ENCODE measurements at places on chromosomes 2 and 18.

GRCh38 chr2:7816944-7817343 lies 864.9 kb upstream of the ID2 start:
- DNase-seq = no peak

- DNase-seq = no peak
Measured at GRCh38 chr2:109381327-109381820, 232.4 kb downstream of the SEPTIN10 start.

DNA sequence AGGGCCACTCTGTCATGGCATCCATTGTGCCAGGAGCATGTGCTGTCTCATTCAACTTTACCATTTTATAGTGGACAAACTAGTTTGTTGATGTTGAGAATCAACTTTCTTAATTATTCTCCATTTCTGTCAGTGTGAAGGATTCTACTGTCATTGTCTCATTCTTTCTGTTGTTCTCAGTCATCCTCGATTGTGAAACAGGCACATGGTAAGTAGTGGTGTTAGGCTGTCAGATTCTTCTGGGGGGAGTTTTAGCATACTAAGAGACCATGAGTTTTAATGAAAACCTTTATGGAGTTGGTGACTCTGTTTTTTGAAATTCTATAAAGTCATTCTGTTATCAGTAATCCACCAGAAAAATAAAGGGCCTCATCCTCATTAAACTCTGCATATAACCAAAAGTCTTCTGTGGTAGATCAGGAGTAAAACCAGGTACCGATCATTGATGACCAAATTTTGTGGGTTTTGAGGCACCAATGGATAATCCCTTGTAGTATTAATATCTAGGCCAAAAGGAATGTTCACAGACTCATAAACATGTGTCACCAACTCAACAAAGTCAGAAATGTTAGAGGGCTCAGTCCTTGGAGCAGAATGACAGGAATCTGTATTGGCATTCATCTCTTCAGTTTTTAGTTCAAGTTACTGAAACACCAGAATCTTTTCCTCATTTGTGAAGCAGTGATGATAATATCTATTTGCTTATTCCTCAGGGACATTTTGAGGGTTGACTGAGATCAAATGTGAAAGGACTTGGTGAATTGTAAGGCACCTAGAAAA lies 73.2 kb downstream of the CERS6 start:
- no peak for DNase-seq

GRCh38 chr2:127783101-127783500 lies 27.9 kb downstream of the WDR33 start:
- DNase-seq = no peak

- DNase-seq = no peak
Measured at GRCh38 chr2:10771786-10772185, 40.8 kb downstream of the PDIA6 start.

DNA sequence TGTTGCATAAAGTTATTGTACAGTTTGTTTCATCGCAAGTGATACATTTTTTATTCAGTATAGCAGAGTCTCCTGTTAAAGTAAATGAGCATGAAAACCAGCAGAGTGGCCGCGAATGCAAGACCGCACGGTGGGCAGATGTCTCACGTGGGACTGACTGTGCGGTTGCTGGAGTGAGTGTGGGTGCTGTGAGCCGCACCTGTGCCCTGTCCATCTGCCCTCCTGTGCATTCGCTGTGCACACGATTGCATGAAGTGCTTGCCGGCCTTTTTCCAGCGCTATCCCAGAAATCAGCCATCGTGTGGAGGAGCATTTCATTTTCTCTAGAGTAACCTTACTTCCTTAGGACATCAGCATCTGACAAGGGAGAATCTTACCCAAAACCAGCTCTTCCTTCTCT lies 118.7 kb downstream of the RNF144A start:
- DNase-seq = no peak

DNA sequence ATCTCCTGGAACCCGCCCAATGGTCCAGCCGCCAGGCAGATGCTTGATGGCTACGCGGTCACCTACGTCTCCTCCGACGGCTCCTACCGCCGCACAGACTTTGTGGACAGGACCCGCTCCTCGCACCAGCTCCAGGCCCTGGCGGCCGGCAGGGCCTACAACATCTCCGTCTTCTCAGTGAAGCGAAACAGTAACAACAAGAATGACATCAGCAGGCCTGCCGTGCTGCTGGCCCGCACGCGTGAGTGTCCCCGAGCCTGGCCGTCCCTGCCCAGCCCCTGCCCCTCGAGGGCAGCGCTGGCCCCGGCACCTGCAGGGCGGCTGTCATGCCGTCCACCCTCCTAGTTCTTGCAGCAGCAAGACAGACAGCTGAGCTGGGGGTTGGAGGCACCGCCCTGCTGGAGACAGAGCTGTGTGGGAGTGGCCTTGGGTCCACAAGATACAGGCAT lies 36.7 kb downstream of the MTERF4 start:
- DNase-seq = no peak

DNA sequence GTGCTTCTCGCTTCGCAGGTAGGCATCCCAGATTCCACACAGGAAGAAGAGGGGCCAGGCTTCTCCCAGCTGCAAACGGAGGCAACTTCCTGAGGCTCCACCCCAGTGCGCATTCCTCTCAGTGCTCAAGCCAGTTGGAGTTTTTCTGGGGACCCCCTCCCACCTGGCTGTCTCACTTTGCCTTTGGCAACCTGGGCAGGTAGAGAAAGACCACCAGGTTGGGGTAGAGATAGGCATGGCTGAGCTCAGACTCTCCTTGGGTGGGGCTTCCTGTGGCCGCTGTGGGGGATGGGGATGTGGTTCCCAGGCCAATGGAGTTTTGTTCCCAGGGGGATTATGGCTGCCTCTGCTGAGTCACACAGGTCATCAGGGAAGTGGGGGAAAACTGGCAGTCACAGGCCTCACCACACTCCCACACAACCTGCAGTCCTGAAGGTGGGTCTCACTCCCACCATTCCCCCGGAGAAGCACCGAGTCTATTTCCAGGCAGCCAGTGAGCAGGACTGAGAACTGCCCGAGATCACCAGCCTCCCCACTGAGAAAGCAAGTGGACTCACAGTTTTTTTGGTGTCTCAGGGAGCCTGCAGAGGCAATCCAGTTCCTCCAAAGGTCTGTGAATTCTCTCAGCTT lies 38.1 kb downstream of the SLC39A10 start:
- no peak for DNase-seq

DNA sequence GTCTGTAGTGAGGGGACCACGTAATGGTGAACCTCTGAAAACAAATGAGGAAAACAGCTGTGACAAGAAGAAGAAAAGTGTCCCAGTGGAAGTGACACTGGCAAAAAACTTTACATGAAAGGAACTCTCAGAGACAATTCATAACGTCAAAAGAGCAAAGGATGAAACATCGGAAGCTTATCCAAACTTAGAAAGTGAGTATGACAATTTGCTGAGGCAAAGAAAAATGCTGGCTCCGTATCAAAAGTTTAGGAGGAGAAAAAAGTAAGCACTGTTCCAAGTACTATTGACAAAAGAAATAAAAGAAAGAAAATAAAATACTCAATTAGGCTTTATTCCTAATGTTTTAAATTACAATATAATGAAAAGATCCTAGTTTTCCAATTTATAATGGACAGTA lies 91.3 kb downstream of the NOL10 start:
- DNase-seq = no peak

- DNase-seq = no peak
Measured at GRCh38 chr2:220747736-220748135, 824.4 kb downstream of the EPHA4 start.

DNA sequence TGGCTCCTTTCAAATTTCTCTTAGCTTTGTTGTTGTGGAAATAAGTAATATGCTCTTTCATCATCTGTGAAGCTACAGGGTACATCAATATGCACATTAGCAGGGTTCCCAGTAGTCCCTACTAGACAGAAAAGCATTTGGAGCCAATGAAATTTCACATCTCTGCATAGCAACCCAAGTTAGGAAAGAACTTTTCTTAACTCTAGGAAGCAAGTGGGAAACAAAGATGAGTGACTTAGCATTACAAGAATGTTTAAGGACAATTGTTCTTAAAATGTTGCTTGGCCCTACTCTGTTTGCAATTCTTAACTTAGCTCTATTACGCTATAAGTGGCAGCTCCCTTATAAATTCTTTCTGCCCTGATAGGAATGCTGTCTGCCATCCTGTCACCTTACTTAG lies 39.6 kb downstream of the ZEB2 start:
- no peak for DNase-seq

- DNase-seq = no peak
Measured at GRCh38 chr2:72947952-72948830, 30.9 kb downstream of the EMX1 start.

GRCh38 chr2:131015764-131016163 lies 77.5 kb downstream of the FAM168B start:
- no peak for DNase-seq

DNA sequence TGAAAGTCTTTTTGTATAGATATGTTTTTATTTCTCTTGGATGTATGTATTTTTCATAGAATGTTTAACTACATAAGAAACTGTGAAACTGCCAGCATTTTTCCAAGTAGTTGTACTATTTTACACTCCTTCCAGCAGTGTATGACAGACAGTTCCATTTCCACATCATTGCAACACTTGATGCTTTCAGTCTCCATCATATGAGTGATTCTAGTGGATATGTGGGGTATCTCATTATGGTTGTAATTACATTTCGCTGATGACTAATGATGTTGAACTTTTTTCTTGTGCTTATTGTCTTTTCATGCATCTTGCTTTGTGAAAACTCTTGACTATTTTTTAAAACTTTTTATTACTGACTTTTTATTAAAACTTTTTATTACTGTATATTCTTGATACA lies 101.4 kb downstream of the ARHGAP28 start:
- no peak for DNase-seq

DNA sequence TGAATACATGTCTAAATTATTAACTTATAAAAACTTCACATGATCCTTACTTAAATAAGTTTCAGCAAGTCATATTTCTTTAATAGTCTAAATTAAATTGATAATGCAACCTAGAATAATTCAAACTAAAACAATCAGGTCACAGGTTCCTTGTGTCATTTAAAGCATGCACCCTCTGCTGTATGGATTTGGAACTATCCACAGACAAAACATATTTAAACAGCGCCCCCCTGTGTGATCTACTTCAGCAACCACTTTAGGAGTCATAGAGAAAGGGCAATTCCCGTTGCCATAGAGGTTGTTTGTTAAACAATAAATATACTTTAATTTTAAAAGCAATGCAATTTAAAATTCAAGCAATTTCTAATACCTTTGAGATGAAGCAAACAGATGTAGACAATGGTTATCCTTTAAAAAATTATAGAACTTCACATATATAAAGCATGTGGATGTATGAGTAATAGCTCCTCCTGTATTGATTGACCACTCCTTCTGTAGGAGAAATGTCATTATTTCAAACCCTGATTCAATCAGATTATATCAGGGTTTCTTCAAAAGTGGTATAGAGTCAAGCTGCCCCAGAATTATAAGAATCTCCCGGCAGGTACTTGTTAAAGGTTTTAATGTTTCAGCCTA lies 21.2 kb downstream of the GRB14 start:
- DNase-seq = no peak

GRCh38 chr2:43055985-43056384 lies 170.4 kb downstream of the ZFP36L2 start:
- DNase-seq = no peak

DNA sequence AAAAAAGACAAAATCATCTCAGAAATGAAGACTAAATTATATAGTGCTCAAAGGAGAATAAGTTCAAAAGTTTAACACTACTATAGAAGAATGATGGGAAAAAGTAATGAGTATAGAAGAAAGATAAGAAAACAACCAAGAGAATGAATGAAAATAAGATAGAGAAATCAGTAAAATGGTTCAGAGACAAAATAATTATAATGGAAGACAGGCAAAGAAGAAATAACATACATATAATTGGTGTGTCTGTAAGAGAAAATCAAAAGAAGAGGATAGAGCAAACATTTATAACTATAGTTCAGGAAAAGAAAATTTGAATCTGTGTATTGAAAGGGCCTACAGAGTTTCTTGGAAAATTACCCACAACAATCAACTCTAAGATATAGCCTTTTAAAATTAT lies 43.5 kb downstream of the DNAH6 start:
- DNase-seq = no peak

DNA sequence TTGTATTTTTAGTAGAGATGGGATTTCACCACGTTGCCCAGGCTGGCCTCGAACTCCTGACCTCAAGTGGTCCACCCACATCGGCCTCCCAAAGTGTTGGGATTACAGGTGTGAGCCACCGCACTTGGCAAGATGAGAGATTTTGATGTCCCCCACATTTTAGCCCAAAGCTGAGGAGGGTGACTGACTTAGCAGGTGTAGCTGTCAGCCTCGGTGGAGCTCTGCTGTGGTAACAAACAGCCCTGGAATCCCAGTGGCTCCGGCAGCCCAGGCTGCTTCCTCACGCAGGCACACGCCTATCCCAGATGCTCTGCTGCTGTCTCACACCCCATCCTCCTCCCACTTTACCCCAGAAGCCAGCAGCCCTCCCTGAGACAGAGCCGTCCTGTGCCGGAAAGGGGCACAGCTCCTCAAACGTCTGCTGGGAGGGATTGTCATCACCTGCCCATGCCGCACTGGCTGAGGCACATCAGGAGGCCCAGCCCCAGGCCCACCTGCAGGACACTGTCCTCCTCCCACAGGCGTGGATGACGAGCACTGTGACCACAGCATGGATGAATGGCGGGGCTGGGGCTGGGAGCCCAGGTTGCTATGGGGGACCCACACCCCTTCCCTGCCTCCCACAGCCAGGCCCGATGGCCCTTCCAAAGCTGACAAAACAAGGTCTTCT lies 10.6 kb upstream of the BOK start:
- DNase-seq = no peak

- DNase-seq = no peak
Measured at GRCh38 chr2:178827111-178827510, 19.9 kb upstream of the TTN start.

DNA sequence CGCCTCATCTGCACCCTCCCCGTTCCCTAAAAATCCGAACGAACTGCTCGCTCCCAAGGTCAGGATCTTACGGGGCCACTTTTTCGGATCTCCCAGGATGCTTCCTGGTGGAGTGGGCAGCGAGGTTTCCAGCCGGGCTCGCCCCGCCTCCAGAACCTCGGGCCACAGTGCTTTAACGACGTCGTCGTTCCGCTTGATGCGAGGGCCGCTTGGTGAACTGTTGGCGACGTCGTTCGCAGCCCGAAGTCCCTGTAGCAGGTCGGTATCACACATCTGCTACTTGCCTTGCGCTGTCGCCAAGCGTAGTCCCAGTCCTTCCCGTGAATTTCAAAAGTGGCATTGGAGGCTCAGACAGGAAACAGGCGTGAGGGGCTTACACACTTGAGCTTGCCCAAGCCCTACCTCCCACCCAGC lies 15.3 kb downstream of the EVX2 start:
- no peak for DNase-seq

- no peak for DNase-seq
Measured at GRCh38 chr18:46321955-46322354, 217.8 kb downstream of the HAUS1 start.

DNA sequence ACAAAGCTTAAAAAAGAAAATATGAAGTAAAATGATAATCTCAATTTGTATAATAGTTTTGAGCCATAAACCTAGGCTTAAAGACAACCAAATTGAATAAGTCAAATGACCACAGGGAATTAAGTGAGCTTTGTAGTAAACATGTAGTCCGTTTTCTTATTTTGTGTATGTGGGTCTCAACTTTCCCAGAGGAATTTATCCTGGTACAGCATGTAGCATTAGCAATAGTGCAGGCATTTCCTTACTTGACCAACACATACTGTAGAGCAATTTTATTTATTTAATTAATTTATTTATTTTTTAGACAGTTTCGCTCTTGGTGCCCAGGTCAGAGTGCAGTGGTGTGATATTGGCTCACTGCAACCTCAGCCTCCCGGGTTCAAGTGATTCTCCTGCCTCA lies 37.5 kb upstream of the MTCL1 start:
- no peak for DNase-seq
